Activated CD4-positive, alpha-beta T cell treated with anti-CD3 and anti-CD28 coated beads for 1 hour (primary cell): ENCODE measurements at places on chromosomes 11 and 22.

DNA sequence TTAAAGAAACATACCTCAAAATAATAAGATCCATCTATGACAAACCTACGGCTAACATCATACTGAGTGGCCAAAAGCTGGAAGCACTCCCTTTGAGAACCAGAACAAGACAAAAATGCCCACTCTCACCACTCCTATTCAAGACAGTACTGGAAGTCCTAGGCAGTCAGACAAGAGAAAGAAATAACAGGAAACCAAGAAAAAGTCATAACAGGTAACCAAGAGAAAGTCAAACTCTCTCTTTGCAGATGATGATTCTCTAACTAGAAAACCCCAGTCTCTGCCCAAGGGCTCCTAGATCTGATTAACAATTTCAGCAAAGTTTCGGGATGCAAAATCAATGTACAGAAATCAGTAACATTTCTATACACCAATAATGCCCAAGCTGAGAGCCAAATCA lies 35.6 kb downstream of the TMEM123 start:
- no peak for DNase-seq

DNA sequence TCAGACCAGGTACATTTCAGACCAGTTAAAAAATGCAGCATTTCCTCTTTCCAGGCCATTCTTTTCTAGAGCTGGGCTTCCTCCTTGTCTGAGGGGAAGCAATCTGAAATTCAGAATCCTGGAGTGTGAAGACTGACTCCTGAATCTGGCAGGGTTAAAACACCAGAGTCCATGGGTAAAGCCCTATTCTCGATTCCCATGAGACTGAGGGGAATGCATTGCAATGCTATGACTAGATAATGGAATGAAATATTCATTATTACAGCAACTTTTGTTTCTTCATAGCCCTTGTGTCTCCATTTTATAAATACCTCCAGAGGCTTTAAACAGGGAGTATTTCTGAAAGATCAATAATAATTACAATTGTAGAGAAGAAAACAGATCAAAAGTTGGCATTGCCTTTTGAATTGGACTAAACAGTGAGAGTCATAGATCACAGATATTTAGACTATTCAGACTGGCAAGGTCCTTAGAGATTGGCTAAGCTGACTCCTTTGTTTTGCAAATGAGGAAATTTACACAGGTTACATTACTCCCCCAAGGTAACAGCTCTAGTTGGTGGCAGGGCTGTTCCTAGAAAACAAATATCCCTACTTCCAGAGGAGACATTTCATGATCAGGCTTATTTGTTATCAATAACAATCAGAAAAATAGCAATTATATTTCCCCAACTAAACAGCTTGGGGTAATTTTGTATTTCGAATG lies 632.6 kb upstream of the KIRREL3 start:
- DNase-seq = no peak

- no peak for DNase-seq
Observed at GRCh38 chr22:31829505-31829904, 75.7 kb downstream of the DEPDC5 start.

DNA sequence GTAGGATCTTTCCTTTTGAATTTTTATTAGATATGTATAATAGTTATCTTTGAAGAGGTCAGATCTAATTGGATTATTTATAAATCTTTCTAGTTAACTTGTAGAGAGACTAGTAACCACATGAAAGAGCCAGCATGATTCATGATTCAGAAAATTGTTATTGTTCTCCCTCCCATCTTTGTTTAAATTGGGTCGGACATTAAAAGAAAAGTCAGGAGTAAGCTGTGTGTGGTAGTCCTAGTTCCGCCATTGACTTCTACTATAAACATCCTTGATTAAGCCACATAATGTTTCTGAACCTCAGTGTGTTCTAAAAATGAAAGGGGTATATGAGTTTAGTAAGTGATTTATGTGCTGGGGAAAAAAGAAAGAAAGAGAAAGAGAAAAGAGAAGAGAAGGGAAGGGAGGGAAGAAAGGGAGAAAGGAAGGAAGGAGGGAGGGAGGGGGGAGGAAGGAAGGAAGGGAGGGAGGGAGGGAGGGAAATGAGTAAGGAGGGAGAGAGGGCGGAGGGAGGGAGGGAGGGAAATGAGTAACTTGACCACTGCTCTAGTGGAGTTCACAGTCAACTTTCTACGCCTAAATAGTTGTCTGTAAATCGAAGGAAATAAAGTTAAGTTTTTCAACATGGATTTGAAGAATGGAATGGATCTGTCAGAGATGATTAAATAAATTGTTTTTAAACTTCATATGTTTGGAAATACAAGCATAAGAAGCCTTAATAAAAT lies 32.9 kb downstream of the SIK2 start:
- DNase-seq = no peak

DNA sequence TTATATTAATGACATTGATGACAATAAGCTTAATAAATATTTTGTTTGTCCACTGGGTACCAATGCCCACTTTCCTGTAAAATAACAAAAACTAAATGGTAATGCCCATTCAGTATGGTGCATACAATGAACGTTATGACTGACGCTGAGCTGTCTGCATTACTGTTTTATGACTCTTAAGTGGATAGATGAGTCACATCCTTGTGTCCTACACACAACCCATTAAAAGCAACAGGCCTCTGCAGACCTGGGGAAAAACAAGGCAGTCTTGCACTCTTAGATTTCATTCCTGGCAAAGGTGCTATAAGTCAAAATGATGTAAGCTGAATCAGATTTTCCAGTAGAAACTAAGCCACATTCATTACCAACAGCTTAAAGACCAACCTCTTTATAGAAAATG lies 176.3 kb upstream of the TMEM45B start:
- DNase-seq = no peak

DNA sequence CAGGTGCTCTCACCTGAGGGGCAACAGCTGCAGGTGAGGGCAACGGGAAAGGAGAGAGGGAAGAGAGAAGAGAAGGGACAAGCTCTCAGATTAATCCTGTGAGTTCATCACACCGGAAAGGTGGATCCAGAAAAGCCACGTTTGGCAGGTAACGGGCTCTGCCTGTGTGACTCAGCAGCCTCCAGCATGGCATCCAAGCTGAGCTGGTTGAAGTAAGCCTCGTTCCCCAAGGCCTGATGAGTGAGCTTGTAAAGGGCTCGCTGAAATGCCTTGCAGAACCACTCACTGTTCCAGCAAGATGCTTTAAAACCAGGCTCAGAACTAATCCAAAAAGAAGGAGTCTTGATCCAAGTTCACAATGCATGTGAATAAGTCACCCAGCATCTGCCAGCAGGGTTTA lies 206.9 kb upstream of the TMEM45B start:
- DNase-seq = no peak

- no peak for DNase-seq
Observed at GRCh38 chr11:78339945-78340344, 77.7 kb downstream of the GAB2 start.
